ENCODE measurements at places on chromosomes 1 and 21. TPM values are rescaled to one million over a fixed set of nuclear protein-coding genes. Genes with fewer than 3 reads are reported as not detected.

RNASEL gene
- total RNA-seq: 5.1 TPM

A3GALT2 gene
- total RNA-seq: 0.24 TPM

MPL gene
- total RNA-seq: not detected

SETDB1 gene
- 26.4 TPM for total RNA-seq

- DNase-seq: no peak
Observed at GRCh38 chr1:14080653-14081052, 380.7 kb downstream of the PRDM2 start.

GRCh38 chr1:226017070-226017469, 17.9 kb upstream of the SDE2 start:
- DNase-seq: no peak

- DNase-seq: no peak
Observed at GRCh38 chr1:219371471-219371870, 197.8 kb downstream of the LYPLAL1 start.

- DNase-seq: no peak
Observed at GRCh38 chr1:96882096-96882495, 160.5 kb downstream of the PTBP2 start.

- DNase-seq: peak; percentile 24
Observed at GRCh38 chr21:42601656-42602055, 51.8 kb upstream of the PDE9A start.

- no peak for DNase-seq
Observed at GRCh38 chr1:96370757-96371156, 350.8 kb upstream of the PTBP2 start.

DNA sequence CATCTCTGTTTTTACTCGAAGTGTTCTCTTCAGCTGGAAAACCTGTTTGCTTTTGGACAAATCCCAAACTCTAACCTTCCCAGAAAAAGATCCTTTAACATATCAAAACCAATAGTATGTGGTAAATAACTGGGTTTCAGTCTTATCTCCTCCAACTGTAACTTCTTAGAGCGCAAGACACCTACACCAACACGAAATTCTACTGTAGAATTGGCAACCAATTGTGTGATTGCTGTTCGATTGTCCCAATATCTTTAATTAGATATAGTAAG, 5.8 kb upstream of the MPZL1 start:
- no peak for DNase-seq

GRCh38 chr1:25476186-25477097, 45.7 kb downstream of the MACO1 start:
- DNase-seq: no peak

DNA sequence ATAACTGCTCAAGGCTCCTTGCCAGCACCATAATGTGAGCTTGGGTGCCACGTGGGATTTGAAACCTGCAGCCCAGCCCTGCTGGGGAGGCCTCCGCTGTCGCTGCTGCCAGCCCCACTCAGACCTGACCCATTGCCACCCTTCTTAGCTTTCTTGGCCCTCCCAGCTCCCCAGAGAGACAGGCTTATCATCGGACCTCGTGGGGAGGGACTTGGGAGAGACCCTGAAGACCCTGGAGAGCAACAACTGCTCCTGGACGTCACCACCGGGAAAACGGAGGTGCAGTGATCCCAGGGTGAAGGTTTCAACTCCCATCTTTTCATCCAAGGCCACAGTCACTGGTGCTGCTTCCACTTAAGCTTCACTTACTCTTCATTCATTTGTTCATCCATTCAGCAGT, 596.1 kb downstream of the PTPRU start:
- no peak for DNase-seq

DNA sequence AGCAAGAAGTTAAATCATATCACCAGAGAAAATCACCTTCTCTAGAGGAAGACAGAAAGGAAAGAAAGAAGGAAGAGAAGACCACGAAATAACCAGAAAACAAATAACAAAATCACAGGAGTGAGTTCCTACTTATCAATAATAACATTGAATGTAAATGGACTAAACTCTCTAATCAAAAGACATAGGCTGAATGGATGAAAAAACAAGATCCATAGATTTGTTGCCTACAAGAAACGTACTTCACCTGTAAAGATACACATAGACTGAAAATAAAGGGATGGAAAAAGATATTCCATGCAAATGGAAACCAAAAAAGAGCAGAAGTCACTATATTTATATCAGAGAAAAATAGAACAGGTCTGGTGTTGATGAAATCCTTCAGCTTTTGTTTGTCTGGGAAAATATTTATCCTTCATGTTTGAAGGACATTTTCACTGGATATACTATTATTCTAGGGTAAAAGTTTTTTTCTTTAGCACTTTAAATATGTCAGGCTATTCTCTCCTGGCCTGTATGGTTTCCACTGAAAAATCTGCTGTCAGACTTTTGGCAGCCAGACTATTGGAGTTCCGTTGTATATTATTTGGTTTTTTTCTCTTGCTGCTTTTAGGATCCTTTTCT, 202.5 kb upstream of the DUSP10 start:
- DNase-seq: no peak

GRCh38 chr1:173821680-173822079, 2.8 kb upstream of the DARS2 start:
- DNase-seq: no peak

- no peak for DNase-seq
Observed at GRCh38 chr1:41611068-41611931, 126.8 kb upstream of the EDN2 start.

- DNase-seq: no peak
Observed at GRCh38 chr1:247535402-247535801, 838 bp downstream of the OR2C3 start.

DNA sequence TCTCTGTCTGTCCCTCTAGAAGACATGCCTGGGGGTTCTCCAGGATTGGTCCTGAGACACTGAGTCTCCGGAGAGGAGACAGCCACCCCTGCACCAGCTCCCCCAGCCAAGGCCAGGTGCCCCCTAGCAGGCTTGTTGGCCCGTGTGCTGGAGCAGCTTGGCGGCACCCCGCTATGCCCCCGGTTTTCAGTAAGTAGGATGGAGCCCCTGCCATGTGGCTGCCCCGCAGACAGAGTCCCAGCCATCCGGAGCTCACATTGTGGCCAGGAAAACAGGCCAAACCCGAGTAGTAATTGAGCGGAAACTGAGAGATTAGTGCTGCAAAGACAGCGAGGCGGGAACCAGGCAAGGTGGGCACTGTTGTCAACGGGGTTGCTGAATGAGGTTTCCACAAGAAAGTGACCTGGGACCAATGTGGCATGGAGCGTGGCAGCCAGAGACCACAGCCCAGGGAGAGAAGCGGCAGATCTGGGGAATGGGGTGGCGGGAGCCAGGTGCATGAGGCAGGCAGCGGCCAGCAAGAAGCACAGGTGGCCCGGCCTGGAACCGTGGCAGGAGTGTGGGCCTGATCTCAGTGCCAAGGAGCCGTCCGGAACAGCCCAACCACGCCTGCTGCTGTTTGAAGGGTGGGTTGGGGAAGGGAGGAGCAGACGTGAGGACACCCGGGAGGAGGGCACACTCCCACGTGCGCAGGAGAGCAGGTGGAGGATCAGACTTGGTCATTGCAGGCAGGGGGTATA, 137.4 kb upstream of the VAMP3 start:
- DNase-seq: no peak
